ENCODE measurements at places on chromosomes 12 and 14.

GRCh38 chr12:4584281-4584680, 22.3 kb downstream of the DYRK4 start:
- no peak for DNase-seq

GRCh38 chr12:69052613-69053408, 119.8 kb upstream of the CPM start:
- DNase-seq = no peak

GRCh38 chr14:89252887-89253532, 164.0 kb downstream of the FOXN3 start:
- no peak for DNase-seq

DNA sequence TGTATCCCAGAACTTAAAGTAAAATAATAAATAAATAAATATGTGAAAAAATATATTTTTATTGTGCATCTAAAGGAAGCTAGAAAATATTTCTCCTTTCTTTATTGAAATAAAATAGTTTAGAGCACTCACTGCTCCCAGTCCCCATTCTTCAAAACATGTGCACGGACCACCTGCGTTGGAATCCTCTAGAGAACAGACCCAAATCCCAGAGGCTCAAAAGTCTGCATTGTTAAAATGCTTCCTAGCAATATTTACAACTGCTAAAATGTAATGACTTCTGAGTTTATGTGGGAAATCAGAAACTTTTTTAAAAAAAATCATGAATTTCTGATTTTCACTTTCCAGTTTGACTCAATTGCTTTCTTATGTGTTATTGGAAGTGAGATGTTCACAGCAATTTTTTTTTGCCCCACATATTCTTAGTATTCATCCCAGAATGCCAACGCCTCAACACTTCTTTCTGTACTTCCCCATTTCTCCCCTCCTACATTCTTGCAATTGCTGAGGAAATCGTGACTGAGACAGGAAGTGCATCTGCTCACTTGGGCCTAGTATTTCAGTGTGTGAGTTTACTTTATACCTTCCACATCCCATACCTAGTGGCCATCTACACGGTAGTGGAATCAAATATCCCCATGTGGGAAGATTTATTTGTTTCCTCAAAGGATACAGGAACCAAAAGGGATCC, 116.0 kb upstream of the FLRT2 start:
- DNase-seq = no peak

DNA sequence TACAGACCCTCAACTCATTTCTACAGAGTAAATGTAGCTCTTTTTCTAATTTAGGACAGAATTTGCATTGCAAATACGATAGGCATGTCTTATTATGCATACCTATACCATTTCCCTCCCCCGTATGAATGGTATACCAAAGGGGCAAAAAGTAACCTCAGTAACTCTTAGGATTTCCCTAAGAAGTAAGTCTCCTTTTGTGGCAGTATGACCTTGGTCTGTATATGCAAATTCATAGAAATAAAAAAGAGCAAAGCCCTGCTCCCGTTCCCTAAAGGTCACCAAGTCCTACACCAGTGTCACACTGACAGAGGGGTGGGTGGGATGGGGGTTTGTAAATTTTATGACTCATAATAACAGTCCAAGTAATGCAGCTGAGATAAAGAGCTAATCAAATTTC, 365.8 kb upstream of the CCDC196 start:
- DNase-seq = no peak

DNA sequence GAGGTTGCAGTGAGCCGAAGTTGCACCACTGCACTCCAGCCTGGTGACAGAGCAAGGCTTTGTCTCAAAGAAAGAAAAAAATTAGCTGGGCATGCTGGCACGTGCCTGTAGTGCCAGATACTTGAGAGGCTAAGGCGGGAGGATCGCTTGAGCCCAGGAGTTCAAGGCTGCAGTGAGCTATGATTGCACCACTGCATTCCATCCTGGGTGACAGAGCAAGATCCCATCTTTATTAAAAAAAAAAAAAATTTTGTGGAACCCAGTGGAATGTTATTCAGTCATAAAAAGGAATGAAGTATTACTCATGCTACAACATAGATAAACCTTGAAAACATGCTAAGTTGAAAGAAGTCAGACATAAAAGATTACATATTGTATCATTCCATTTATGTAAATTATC, 8.3 kb upstream of the ERBB3 start:
- DNase-seq = no peak

DNA sequence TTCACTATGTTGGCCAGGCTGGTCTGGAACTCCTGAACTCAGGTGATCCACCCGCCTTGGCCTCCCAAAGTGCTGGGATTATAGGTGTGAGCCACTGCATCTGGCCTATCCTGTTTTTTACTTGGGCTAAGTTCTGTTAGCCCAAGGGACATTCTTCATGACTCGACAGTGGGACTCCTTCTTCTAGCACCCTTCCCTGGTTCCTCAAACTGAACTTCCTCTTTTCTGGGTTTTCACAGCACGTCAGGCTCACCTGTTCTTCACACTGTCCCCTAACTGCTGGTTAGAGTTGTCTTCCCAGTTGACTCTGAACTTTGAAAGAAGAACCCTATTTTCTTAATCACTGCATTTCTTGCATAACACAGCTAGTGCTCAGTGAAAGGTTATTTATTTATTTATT, 22.5 kb downstream of the CABP1 start:
- no peak for DNase-seq

DNA sequence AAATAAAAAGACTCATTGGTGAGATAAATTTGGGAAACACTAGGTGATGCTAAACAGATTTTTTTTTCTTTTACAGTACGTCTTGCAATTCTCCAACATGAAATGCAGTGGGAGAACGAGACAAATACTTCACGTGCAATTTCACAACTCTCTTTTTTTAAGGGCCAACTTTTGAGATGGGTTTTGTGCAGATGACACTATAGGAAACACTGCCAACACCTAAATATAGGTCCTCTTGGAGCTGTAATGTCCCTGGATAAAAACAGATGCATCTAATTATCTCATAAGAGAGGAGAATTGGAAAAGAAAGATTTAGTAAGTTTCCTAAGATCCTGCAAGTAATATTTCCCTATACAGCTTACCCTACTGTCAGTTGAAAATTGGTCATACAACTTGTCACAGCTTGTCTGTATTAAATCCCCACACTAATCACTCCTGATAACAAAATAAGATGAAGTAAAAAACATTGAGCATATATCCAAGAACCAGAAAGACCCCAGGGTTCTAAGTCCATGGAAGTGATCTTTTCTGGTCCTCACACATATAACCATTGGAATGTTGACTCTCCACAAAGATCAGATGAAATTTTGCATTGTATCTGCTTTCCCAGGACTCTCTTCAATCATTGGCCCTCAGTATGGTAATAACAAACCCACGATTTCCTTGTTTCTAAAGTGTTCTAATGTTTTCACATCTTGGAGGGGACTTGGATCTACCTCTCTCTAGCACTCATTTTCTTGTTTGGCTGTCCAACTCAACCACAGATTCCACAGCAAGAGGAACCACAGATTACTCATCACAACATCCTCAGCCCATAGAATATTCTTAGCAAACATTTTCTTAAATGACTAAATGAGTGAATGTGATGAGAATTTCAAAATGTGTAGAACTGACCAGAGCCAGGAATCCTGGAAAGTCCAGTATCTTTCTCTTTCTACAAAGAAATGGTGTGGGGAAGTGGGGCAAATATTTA, 769.4 kb upstream of the USP15 start:
- no peak for DNase-seq

GRCh38 chr12:16681196-16681595, 75.2 kb upstream of the LMO3 start:
- DNase-seq = no peak

- no peak for DNase-seq
Measured at GRCh38 chr14:88039197-88039596, 34.3 kb downstream of the GPR65 start.

DNA sequence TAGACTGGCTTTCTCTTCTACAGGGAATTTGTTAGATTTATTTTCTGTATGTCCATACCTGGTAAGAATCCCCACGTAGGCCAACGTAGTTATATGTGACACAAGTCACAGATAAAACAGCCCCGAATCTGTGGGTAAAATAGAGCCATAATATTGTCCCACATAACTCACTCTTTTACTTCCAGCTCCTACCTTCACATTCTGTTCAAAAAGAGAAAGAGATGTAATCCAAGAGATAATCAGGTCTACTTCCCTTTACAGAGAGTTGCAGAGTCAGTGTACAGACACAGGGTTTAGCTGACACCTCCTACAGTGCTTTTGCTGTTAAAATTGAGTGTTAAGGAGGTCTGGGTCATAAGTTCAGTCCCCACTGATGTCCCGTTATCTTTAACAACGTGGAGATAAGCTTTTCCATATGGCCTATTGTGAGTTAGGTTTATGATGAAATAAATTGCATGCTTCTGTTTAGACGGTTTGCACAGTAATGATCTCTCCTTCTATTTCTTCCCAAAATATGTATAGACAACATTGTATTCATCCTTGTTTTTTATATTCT, 446.5 kb downstream of the ADAMTS20 start:
- DNase-seq = no peak

DNA sequence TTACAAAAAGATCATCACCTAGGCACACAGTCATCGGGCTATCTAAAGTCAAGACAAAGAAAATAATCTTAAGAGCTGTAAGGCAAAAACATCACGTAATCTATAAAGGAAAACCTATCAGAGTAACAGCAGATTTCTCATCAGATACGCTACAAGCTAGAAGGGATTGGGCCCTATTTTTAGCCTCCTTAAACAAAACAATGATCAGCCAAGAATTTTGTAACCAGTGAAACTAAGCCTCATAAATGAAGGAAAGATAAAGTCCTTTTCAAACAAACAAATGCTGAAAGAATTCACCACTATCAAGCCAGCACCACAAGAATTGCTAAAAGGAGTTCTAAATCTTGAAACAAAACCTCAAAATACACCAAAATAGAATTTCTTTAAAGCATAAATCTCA, 191.6 kb upstream of the BMP4 start:
- no peak for DNase-seq

DNA sequence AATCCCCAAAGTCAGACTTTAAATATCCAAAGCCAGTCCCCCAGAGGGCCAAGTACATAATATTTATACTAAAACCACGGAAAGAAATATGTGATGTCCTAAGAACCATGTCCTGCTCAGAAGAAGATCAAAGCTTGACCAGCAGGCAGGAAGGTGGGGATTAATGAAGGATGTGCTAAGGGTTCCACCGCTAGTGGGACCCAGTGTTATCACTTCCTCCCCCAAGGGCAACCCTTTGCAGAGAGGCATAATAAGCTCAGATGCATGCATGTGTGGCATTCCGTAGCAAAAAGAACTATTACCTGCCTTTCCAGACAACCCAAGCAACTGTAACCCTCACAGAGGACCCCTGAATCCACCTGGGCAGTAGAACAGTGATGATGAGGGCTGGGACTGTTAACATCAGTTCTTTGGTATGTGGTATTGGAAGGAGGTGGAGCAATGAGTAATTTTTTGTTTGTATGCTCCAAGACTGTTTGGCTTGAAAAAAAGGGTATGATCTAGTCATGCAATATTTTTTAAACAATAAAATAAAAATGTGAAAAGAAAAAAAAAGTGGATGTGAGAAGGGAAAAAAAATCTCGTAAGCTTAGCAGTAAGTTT, 71.7 kb upstream of the ETV6 start:
- no peak for DNase-seq

- DNase-seq = no peak
Measured at GRCh38 chr14:91839749-91840148, 27.6 kb downstream of the TC2N start.

DNA sequence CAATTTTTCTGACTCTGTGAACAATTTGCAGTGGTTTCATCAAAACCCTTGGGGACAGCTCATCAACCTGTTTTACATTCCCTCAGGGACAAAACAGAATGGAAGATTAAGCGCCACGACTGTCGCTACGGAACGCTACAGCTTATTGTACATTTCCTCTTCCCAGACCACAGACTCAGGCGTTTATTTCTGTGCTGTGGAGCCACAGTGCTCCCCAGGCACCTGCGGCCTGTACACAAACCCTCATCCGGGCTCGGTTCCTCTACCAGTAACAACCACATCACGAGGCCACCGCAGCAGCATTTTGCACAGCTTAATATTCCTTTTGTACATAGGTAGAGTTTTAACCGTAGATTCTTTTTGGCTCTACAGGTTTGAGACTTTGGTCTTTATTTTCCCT, 397.4 kb upstream of the OR4E1 start:
- DNase-seq = no peak

- DNase-seq = no peak
Measured at GRCh38 chr14:99971941-99972747, 93.1 kb upstream of the EVL start.

DNA sequence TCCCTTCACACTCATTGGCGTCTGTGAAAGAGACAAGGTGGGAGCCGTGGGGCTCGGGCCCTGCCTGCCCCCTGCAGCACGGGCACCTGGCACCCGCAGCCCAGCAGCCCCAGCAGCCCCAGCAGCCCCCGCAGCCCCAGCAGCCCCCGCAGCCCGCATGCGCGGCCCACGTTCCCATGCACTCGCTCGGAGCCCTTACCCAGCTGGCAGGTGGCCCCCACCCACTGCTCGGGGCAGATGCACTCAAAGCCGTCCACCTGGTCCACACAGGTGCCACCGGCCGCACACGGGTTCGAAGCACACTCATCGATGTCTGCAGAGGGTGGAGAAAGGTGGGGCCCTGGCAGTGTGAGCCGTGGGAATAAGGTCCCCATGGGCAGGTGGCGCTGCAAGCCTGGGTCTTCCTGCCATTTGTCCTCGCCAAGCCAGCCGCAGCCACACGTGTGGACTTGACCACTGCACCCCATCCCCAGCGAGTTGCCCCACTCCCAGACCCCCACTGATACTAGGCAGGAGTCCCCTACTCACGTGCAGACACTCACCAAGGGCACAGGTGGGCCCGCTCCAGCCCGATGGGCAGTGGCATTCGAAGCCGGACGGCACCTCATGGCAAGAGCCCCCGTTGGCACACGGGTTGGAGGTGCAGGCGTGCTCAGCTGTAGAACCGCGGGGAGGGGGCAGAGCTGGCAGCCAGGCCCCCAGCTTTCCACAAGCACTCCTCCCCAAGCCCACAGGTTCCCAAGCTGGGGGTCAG, 17.3 kb downstream of the JAG2 start:
- DNase-seq = no peak

GRCh38 chr12:63777340-63777739, 2.4 kb upstream of the RXYLT1 start:
- DNase-seq = no peak

- no peak for DNase-seq
Measured at GRCh38 chr14:104656014-104656714, 33.3 kb upstream of the INF2 start.
